T-helper 9 cell (primary cell): ENCODE measurements at places on chromosomes 3 and 15.

GRCh38 chr3:151383956-151384355 is 597 bp downstream of the P2RY12 start:
- no peak for DNase-seq

DNA sequence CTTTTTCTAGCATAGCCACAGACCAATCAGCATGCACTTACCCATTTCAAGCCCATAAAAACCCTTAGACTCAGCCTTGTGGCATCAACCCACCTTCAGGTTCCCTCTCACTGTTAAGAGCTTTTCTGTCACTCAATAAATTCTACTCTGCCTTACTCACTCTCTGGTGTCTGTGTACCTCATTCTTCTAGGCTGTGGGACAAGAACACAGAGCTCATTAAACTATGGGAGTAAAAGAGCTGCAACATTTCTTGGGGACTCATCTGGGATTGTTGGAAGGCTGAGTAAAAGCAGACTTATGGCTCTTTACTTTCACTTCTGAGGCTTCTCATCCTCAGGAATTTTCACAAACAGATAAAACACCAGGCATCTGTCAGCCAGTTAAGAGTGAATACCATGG is 879.3 kb downstream of the ROBO2 start:
- no peak for DNase-seq

DNA sequence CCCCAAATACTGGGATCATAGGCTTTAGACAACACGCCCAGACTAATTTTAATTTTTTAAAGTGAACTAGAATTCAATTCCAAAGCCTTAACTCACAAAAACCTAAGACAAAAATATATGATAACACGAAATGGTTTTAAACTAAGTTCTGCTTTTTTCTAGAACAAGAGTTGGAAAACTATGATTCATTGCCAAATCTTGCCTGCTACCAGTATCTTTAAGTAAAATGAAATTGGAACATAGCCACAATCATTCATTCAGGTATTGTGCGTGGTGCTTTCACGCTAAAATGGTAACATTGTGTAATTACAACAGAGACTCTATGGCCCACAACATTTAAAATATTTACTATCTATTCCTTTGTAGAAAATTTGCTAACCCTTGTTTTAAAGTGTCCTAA is 488.0 kb upstream of the ZNF385D start:
- no peak for DNase-seq

DNA sequence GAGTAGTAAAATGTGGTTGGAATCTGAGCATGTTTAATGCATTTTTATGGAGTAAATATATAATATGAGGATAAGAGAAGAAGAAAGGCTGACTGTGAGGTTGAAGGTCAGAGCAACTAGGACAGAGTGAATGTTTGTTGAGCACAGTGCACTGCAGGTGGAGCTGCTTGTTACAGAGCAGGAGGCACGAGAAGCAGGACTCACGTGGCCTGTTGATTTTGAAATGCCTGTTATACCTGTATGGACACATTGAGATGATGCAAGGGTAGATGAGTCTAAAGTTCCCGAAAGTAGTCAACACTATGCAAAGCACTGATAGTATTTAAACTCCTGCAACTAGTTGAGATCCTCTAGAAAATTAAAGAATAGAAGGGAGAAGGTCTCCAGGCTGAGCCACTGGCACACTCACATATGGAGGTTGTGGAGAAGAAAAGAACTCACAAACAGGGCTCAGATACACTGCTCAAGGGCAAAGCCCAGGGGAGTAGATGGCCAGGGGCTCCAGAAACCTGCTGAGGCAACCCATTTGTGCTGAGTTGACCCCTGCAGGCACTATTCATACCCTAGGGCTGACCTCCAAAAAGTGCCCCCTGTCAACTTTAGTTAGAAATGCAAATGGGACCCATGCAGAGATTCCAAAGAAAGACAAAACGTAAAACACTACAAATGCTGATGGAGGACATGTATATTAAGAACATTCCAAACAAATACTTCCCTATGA is 541.5 kb downstream of the GABRG3 start:
- no peak for DNase-seq

- DNase-seq = peak; percentile 66
These were observed 108.1 kb downstream of the KLF13 start for GRCh38 chr15:31434588-31435260.

- no peak for DNase-seq
These were observed 39.8 kb downstream of the EOGT start for GRCh38 chr3:68973639-68974038.

GRCh38 chr15:73504885-73505284 is 61.9 kb downstream of the REC114 start:
- no peak for DNase-seq

DNA sequence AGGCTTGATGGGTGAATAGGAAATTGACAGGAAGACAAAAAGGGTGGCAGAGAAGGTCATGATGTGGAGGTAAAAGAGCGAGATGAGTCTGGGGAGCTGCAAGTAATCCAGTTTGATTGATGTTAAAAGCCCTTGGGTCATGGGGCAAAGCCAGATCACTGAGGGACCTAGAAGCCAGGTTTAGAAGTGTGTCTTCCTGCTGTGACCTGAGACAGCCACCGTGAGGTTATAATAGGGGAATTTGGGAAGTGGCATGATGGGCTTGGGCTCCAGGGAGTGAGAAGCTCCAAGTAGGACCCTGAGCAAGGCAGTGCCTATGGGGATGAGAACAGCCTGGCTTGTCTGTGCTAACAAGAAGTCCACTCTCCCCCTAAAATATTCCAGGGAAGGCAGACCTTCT is 298.5 kb downstream of the RPLP1 start:
- DNase-seq = no peak

GRCh38 chr3:16533928-16534574 is 20.6 kb upstream of the RFTN1 start:
- no peak for DNase-seq

DNA sequence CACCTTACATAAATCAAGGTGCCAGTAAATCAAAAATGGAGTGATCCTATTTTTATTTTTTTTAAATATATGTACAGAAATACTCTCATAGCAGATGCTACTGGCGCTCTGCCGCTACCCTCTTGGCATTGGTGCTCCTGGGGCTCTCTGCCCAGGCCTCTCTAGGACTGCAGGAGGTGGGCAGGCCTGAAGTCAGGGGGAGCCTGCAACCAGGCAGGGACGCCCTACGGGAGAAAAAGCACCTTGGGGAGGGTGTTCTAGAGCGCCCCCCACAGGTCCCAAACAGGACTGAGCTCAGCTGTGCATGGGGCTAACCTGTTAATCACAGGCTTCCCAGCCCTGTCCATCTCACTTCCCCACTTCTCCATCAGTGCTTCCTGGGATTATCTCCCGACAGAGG is 192.5 kb downstream of the SHQ1 start:
- DNase-seq = no peak

- no peak for DNase-seq
These were observed 65.6 kb upstream of the HEG1 start for GRCh38 chr3:125121246-125122010.

GRCh38 chr3:112644453-112644852 is 3.5 kb upstream of the CCDC80 start:
- no peak for DNase-seq

DNA sequence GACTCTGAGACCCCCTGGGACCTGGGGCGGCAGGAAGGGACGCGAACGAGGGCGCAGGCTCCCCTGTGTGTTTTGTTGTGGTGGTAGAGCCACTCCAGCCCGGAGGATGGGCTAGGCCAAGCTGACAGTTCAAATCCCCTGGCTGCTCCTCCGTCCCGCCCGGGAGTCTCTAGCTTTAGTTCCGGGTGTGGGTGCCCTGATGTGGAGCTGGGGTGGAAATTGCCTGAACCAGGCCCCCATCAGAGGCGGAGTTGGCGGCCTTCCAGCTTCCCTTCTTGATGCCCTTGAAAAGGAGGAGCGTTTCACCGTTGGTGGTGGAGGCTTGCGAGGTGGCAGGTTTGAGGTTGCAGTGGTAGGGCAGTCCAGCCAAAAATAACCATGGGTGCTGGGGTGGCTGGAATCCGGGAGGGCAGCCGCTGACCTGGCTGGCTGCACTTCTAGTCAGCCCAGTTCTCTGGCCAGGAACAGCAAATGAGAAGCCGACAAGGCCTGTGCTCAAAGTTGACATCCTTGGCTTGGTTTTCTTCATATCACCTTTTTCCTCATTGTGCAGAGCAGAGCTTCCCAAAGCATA is 817 bp downstream of the CLK3 start:
- DNase-seq = peak; percentile 73

DNA sequence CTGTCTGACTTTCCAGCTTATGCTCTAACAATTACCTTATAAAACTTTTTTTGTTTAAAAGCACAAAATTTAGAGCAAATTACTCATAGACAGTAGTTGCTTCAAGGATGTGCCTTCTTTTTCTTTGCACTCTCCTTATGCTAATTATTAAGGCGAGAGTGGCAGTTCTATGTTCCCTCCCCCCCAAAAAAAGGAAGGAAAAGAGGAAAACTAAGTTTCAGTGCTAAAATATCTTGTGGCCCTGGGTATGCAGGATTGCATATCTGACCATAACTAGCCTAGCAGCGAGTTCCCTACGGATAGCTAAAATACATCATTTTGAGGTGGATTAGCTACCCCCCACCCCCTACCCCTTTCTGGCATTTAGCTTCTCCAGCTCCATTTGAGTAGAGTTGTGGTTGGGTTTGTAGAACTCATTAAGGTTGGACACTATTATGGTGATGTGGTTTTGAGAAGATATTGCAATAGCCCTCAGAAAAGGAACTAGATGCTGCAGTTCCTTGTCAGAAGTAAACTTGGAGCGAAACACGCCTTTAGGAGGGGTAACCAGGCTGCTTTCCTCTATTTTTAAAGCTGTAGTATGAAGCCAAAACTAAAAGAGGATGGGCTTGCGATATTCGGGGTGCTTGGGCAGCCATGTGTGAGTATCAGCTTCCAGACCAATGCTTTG is 174.6 kb downstream of the AKAP13 start:
- DNase-seq = no peak

GRCh38 chr3:62570888-62571287 is 197.5 kb upstream of the FEZF2 start:
- DNase-seq = no peak

GRCh38 chr3:134677196-134677986 is 26.6 kb upstream of the KY start:
- DNase-seq = no peak

DNA sequence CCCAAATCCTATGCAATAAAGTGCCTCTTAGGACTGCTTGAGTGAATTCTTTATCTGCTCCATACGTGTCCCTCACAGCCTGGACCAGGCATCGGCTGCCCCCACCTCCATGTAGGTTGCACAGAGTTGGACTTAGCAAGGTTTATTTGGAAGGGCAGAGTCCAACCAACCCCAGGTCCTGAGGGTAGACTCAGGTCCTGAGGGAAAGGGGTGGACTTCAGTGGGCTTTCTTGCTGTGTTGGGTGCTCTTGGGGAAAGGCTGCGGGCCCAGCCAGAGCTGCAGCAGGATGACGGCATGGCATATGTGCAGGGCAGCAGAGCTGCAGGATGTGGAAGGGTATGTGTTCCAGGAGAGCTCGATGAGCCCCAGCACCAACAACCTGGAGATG is 6.5 kb downstream of the ALG3 start:
- DNase-seq = no peak

DNA sequence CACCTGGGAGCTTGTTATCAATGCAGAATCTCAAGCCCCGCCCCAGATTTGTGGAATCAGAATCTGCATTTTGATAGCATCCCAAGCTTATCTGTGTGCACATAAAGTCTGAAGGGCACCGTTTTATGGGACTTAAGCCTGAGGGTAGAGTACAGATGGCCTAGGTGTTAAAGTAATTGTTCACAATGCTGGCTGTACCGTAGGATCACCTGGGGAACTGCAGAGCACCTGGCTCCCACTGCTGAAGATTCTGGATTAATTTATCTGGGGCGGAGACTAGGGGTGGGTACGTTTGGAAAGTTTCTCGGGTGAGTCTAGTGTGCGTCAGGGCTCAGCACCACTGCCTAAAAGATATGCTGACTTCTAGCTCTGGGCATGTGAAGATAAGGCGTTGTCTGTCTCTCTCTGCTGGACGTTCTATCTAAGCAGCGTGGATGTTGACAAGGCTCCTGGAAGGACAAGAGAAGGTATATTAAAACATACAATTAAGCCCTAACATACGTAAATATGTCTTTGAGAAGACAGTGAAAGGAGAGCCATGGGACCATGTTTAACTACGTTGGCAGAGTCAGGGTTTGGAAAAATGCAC is 63.2 kb upstream of the RASGRP1 start:
- no peak for DNase-seq

GRCh38 chr3:114411811-114412803 is 118.3 kb downstream of the TIGIT start:
- DNase-seq = no peak

- DNase-seq = no peak
These were observed 751.3 kb downstream of the ZNF385D start for GRCh38 chr3:20999661-21000060.

DNA sequence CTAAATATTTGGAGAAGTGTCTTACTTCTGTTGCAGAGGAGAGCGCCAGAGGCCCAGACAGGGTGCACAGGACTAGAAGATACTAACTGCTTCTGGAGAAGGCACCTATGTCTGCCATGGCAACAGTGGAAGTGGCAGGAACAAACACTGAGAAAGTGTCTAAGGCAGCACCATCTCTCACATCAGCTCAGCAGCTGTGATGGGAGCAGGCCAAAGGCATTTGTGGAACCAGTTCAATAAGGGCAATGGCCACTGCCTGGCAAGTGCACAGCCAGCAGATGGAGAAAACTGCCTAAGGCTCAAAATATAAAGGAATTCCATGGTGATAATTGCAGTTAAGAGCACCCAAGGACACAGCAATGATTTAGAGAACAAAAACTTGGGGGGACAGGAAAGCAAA is 563.0 kb upstream of the CCDC54 start:
- no peak for DNase-seq

DNA sequence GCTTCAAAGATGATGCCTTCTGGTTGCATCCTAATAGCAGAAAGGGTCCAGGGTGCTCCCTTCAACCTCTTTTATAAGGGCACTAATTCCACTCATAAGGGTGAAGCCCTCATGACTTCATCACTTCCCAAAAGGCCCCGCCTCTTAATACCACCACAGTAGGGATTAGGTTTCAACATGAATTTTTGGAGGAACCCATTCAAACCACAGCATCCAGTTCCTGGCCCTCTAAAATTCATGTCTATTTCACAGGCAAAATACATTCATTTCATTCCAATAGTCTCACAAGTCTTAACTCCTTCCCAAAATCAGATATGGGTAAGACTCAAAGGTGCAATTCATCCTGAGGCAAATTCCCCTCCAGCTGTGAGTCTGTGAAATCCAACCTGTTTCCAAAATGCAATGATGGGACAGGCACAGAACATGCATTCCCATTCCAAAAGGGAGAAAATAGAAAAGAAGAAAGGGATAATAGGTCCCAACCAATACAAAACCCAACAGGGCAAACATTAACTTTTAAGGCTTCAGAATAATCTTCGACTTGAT is 124.0 kb downstream of the ATP1B3 start:
- no peak for DNase-seq

- DNase-seq = peak; percentile 45
These were observed 829 bp upstream of the SKIL start for GRCh38 chr3:170356596-170357175.

DNA sequence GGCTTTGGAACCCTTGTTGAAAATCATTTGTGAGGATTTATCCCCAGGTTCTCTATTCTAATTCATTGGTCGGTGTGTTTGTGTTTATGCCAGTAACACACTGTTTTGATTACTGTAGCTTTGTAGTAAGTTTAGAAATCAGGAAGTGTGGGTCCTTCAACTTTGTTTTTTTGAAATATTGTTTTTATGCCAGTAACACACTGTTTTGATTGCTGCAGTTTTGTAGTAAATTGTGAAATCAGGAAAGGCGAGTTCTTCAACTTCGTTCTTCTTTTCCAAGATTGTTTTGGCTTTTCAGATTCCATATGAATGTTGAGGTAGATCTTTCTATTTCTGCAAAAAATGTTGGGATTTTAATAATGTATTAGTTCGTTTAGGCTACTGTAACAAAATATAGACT is 314.6 kb downstream of the RPLP1 start:
- no peak for DNase-seq
